Tibial artery (tissue), 4 donors: ENCODE measurements at places on chromosomes 1 and 21.

DNA sequence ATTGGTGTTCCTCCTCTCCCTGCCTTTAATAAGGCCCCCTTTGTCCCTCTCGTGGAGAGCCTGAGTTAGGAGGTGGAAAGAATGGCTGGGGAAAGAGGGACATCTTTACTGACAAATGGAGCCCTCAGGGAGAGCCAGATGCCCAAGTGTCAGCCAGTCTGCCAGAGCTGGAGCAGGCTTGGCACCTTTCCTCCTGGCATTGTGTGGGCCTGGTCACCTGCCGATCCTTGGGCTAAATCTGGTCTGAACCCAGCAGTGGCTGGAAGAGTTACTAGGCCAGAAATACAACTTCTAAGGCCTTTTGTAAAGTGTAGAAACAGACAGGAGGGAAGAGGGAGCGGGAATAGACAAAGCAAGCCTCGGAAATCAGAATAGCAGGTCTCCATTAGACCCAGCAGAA lies 24.9 kb downstream of the VANGL1 start:
- peak; percentile 71 for DNase-seq
- H3K4me1 ChIP-seq: peaks cover 16% of the 10 kb centered on the region
- H3K27ac ChIP-seq: peak overlapping the region; percentile 32
- no peaks in the 10 kb centered on the region for H3K27me3 ChIP-seq
- H3K4me3 ChIP-seq: no peak overlapping the region

DNA sequence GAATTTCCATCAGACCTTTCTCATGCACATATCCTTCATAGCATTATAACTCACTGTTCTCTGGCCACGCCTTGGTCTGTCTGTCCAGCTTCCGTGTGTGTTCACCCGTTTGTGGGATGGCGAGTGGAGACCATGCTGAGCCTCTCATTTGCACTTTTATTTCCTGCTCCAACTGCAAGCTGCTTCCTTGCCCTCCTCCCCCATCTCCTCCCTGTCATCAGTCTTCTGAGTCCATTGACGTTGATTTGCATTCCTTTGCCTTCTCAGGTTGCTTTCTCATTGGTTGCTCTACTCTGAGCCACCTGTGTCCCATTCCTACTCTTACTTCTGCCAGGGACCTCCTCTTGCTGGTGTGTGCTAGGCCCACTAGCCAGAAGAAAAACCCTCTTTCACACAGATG lies 146.4 kb downstream of the NOS1AP start:
- H3K27me3 ChIP-seq: peaks cover under 1% of the 10 kb centered on the region
- H3K27ac ChIP-seq: no peak overlapping the region
- DNase-seq: no peak
- peaks cover 57% of the 10 kb centered on the region for H3K4me1 ChIP-seq
- no peak overlapping the region for H3K4me3 ChIP-seq

DNA sequence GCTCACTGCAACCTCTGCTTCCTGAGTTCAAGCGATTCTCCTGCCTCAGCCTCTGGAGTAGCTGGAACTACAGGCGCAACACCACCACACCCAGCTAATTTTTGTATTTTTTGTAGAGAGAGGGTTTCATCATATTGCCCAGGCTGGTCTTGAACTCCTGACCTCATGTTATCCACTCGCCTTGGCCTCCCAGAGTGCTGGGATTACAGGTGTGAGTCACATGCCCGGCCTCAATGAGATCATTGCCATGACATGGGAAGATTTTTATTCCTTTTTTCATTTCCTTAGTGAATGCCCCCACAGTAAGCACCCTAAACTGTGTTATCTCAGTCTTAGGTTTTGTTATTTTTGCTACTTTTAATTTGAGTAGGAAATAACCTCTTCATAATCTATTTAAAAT lies 977.9 kb downstream of the BRINP3 start:
- DNase-seq: no peak
- H3K4me3 ChIP-seq: no peak overlapping the region
- H3K27ac ChIP-seq: no peak overlapping the region

- peaks cover 25% of the 10 kb centered on the region for H3K36me3 ChIP-seq
- H3K27ac ChIP-seq: peak overlapping the region; percentile 95
- no peaks in the 10 kb centered on the region for H3K4me1 ChIP-seq
- H3K27me3 ChIP-seq: no peaks in the 10 kb centered on the region
Observed at GRCh38 chr1:25232866-25233784, 823 bp upstream of the SYF2 start.

DNA sequence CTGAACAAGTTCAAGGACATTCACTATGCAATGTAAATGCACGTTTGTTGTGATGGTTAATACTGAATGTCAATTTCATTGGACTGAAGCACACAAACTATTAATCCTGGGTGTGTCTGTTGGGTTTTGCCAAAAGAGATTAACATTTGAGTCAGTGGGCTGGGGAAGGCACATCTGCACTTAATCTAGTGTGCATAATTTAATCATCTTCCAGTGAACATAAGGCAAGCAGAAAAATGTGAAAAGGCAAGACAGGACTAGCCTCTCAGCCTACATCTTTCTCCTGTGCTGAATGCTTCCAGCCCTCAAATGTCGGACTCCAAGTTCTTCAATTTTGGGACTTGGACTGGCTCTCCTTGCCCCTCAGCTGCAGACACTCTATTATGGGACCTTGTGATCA lies 40.1 kb downstream of the PRPF38A start:
- no peaks in the 10 kb centered on the region for H3K27me3 ChIP-seq
- H3K27ac ChIP-seq: no peak overlapping the region
- H3K4me3 ChIP-seq: no peak overlapping the region

GRCh38 chr1:228228601-228229074 lies 20.8 kb downstream of the OBSCN start:
- DNase-seq: no peak
- no peak overlapping the region for H3K4me3 ChIP-seq
- H3K27ac ChIP-seq: no peak overlapping the region
- no peaks in the 10 kb centered on the region for H3K27me3 ChIP-seq
- no peaks in the 10 kb centered on the region for H3K4me1 ChIP-seq
- peaks cover 14% of the 10 kb centered on the region for H3K36me3 ChIP-seq

GRCh38 chr1:205907794-205908193 lies 35.5 kb downstream of the SLC26A9 start:
- H3K27me3 ChIP-seq: no peaks in the 10 kb centered on the region
- H3K27ac ChIP-seq: no peak overlapping the region
- no peak for DNase-seq
- H3K4me3 ChIP-seq: no peak overlapping the region

DNA sequence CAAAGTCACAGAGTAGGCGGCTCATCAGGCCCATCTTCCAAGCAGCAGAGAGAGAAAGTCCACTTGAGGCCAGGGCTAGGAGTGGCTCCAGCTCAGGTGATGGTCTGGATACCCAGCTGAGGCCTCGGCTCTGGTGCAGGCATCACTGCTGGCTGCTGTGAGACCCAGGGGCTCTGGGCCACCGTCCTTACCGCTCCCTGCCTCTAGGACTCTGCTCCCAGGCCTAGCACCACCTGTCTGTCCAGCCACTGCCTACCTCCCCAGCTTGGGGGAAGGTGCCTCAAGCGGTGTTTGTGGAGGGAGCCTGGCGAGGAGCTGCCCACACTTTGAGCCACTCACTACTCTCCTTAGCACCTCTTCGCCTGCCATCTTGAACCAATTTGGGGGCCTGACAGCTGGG lies 57.9 kb downstream of the DMRTB1 start:
- no peak overlapping the region for H3K4me3 ChIP-seq
- peaks cover 26% of the 10 kb centered on the region for H3K4me1 ChIP-seq
- no peak for DNase-seq
- H3K27me3 ChIP-seq: no peaks in the 10 kb centered on the region

DNA sequence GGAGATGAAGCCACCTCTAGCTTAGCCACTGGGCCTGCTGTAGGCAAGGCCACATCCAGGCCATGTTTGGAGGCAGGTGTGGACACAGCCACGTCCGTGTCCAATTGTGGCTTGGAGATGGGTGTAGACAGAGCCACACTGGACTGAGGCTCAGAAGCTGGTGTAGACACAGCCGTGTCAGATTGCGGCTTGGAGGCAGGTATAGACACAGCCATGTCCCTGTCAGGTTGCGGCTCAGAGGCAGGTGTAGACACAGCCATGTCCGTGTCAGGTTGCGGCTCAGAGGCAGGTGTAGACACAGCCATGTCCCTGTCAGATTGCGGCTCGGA lies 2.2 kb downstream of the PERM1 start:
- H3K4me1 ChIP-seq: peaks cover 33% of the 10 kb centered on the region
- H3K27ac ChIP-seq: no peak overlapping the region
- peaks cover 17% of the 10 kb centered on the region for H3K27me3 ChIP-seq
- DNase-seq: no peak
- no peaks in the 10 kb centered on the region for H3K36me3 ChIP-seq
- H3K4me3 ChIP-seq: no peak overlapping the region

- no peaks in the 10 kb centered on the region for H3K36me3 ChIP-seq
- no peak for DNase-seq
- H3K27me3 ChIP-seq: no peaks in the 10 kb centered on the region
- H3K27ac ChIP-seq: peak overlapping the region; percentile 40
Observed at GRCh38 chr1:94580367-94581115, 39.0 kb upstream of the F3 start.

GRCh38 chr1:7468248-7468647 lies 302.8 kb upstream of the VAMP3 start:
- H3K27ac ChIP-seq: peak overlapping the region; percentile 86
- no peak overlapping the region for H3K4me3 ChIP-seq
- H3K27me3 ChIP-seq: no peaks in the 10 kb centered on the region
- no peaks in the 10 kb centered on the region for H3K36me3 ChIP-seq
- DNase-seq: no peak

- H3K27me3 ChIP-seq: no peaks in the 10 kb centered on the region
- H3K27ac ChIP-seq: peak overlapping the region; percentile 61
- no peaks in the 10 kb centered on the region for H3K4me1 ChIP-seq
Observed at GRCh38 chr21:36428761-36429432, 43.7 kb downstream of the CHAF1B start.

- H3K36me3 ChIP-seq: no peaks in the 10 kb centered on the region
- no peaks in the 10 kb centered on the region for H3K27me3 ChIP-seq
- no peak overlapping the region for H3K4me3 ChIP-seq
Observed at GRCh38 chr1:5053744-5054143, 399.3 kb downstream of the AJAP1 start.
